Left kidney (tissue), 8 donors: ENCODE measurements at places on chromosomes 7 and 10.

- no peak for DNase-seq
Measured at GRCh38 chr10:11249152-11249807, 231.6 kb downstream of the CELF2 start.

- DNase-seq: no peak
Measured at GRCh38 chr7:90621125-90621746, 25.1 kb downstream of the CDK14 start.

DNA sequence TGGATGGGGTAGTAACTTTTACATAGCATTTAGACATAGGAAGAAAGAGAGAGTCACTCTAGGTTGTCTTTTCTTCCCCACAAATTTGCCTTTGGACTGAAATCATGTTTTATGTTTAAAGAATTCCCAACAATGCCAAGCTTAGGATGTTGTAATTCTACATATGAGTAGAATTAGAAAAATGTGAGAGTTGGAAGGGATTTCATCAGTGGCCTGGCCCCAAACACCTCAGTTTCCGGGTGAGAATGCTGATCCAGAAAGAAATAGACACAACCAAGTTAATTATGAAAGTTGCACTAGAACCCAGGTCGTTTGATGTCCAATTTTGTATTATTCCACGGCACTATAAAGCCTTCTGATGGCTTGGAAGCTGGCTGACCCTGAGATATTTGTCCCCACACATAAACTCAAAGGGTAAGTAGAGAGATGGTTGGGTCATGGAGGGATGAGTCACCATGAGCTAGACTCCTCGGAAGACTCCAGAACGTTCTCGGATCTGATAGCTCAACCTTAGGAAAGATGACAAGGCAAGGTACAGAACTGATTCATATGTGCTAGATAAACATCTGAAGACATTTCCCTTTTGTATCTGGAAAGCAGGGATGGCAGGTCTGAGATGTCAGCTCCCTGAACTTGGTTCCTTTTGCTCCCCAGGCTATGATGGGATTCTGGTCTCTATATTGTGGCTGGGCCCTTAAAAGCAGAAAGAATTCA is 48.8 kb upstream of the SLC35B4 start:
- no peak for DNase-seq

DNA sequence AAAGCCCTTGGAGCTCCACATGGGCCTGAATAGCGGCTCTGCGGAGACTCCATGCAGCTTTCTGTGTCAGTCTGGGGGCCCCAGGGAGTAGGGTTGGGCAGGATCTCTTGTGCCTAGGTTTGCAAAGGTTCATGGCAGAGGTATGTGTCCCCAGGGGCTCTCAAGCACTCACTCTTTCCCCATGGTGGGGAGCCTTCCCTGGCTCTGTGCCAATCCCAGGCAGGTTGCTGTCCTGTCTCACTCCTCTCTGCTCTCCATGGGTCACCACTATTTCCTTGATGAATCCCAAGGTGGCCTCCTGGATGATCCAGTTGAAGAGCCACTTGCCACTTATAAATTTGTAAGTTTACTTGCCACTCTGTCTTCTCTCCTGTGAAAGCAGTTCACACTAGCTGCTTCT is 238.4 kb downstream of the CCDC7 start:
- DNase-seq: no peak

DNA sequence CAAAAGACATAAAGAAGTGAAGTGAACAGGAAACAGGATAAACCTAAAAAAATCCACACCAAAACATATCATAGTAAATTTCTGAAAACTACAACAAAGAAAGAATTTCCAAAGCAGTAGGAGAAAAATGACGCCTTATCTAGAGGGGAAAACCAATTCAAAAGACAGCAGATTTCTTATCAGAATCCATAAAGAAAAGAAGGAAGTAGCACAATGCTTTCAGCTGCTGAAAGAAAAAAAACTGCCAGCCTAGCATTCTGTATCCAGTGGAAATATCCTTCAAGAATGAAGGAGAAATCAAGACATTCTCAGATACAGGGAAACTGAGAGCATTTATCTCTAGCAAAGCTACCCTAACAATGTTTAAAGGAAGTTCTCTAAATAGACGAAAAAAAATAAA is 37.8 kb downstream of the PDLIM1 start:
- DNase-seq: no peak

- no peak for DNase-seq
Measured at GRCh38 chr10:110825508-110825907, 46.2 kb upstream of the PDCD4 start.

DNA sequence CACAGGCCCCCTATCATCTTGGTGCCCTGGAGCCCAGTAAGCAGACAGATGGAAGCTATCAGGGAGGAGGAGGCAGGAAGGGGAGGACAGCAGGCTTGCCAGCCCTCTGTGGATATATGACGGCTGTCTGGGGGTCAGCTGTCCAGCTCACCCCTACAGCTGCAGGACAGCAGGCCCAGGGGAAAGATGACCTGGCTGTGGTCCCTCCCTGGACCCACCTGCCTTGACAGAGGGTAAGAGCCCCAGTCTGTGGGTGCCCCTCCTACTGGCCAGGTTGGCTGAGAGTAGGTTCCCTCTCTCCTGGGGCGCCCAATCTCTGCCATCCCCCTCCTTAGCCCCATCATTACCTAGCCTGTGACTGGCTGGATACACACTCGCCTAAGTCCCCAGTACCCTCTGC is 62.5 kb downstream of the C10orf143 start:
- DNase-seq: no peak
